ENCODE measurements at places on chromosomes 6 and 20. TPM values are rescaled to one million over a fixed set of nuclear protein-coding genes. Genes with fewer than 3 reads are reported as not detected.

SLC2A10 gene
- 95.3 TPM for total RNA-seq

ECT2L gene
- not detected for total RNA-seq

DNA sequence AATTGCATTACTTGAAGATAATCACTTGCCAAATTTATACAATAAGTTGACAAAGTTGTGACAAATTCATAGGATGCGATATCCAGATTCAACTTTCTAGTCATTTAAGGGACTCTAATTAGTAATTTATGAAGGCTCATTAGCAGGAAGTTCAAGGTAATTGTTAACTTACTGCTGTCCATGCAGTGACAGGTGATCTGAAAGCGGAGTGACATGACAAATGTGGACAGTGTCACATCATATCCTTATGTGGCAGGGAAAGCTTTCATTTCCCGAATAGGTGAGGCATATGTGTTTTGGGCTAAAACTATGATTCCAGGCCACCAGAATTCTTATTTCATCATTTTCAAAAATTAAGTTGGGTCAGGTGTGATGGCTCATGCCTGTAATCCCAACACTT, 115.9 kb upstream of the BMP2 start:
- DNase-seq, result no peak

GRCh38 chr20:53829255-53829723, 235.7 kb upstream of the ZNF217 start:
- DNase-seq, result peak; percentile 33

GRCh38 chr20:50351541-50351940, 158.6 kb upstream of the PTPN1 start:
- no peak for DNase-seq
